NCI-H1092 treated with DMSO at 0.1 percent for 48 hours (cell line): ENCODE measurements at places on chromosomes 12 and 14.
A peak's percentile ranks its signal among the peaks of the same experiment; 100 is the strongest.

DNA sequence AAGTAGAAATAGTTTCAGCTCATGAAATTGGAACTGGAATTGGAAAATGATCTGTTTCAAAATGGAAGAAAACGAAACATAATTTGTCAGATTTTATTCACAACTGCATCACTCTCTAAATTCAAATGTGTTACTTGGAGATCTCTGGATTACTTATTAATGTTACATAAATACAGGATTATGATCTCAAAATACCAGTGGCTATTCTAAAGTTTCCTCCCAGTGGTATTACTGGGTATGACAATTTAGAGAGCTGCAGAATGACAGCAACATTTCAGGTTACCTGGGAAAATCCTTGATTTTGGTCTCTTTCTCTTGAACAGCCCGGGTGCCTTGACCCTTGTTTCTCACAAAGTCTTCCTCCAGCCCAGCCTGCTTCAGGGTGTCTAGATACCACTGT lies 14.2 kb downstream of the FAM161B start:
- no peak for DNase-seq

DNA sequence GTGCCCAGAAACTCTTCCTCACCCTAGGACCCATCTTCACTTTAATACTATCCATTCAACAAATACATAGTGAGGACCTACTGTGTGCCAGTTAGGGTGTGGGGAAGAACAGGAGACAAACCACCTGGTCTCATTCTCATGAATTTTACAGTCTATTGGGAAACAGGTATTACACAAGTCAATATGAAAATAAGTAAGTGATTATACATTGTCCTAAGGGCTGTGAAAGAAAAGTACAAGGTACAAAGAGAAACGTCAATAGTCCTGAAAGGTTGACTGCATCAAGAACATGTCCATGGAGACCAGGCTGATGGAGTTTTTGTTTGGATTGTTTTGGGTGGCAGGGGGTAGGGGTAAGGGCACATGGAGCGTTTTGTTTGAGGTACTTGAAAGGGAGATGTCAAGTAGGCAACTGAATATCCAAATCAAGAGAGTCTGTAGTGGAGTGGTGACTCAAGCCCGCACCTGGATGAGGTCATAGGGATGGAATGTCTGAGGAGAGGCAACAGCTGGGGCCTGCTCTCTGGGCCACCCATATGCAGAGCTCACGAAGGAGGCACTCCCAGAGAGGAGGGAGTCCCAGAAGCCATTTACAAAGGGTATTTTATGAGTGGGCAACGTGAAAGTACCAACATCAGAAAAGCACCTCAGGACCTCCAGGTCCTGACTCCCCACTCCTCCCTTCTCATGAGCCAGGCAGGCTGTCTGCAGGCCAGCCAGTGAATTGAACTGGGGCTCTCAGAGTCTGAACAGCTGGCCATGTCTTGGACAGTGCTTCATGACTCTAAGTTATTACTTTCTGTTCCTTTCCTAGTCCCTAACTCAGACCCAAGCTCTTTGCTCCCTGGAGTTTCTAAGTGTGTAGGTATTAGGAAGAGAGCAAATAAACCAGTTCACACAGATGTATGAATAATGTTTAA lies 272.0 kb downstream of the ZFP36L1 start:
- DNase-seq, result no peak

DNA sequence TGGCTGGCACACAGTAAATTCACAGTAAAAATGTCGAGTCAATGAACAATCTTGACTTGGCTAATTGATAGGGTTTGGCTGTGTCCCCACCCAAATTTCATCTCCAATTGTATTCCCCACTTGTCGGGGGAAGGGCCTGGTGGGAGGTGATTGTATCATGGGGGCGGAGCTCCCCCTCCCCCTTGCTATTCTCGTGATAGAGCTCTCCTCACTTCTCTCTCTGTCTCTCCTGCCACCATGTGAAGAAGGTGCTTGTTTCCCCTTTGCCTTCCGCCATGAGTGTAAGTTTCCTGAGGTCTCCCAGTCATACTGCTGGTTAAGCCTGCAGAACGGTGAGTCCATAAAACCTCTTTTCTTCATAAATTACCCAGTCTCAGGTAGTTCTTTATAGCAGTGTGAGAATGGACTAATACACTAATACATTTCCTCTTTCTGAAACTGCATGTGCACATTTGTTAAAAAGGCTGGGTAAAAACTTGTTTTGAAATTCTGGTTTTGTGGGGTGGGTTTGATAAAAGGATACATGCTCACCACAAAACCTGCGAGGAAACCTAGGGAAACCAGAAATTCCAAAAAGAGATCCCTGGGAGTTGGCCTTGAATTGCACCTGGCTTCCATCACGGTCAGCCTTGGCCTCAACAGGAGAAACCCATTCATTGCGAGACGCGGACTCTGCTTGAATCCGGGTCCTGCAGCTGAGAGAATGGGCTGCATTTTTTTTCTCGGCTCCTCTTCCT lies 16.2 kb upstream of the MYL2 start:
- no peak for DNase-seq

DNA sequence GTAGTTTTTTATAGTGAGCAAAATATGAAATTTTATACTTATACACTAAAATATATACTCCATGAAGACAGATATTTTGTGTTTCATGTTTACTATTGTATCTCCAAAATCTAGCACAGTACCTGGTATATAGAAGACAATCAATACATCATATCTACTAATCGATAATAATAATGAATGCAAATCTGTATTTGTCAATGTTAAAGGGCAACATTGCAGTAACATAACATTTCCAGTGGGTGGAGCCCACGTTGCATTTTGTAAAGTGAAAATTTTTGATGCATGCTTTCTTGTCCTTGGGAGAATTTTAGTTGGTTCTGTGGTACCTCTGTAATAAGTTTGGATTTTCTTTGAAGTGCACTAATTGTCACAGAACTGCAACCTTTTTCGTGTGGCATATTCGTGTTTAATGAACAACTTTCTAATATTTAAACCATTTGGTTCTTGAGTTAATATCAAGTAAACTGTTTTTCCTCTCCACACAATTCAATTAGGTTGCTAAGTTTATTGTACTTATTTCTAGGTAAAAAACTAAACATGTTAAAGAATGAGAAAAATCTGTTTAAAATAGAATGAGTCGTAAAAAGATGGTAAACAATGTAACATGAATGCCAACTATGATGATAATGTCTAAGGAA lies 47.4 kb downstream of the AVPR1A start:
- DNase-seq, result peak; percentile 18

GRCh38 chr14:25041484-25041883 lies 8.5 kb downstream of the STXBP6 start:
- no peak for DNase-seq

DNA sequence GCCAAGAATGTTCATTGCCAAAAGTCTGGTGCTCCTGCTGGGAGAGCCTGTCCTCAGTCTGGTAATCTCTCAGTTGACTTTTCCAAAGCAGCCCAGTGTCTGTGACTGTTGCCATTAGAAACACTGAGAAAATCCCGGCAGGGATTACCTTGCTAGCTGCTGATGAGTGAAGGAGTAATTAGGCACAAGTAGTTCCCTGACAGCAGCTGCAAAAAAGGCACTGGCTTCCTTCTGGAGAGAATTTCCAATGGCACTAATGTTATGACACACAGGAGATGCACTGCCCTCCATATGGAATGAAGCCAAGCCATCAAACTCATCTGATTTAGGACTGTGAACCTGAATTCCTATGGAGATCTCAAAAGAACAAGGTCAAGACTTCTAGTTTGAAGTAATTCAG lies 1321.2 kb upstream of the SEL1L start:
- no peak for DNase-seq

GRCh38 chr12:110850762-110851161 lies 4.0 kb downstream of the CCDC63 start:
- DNase-seq, result no peak

DNA sequence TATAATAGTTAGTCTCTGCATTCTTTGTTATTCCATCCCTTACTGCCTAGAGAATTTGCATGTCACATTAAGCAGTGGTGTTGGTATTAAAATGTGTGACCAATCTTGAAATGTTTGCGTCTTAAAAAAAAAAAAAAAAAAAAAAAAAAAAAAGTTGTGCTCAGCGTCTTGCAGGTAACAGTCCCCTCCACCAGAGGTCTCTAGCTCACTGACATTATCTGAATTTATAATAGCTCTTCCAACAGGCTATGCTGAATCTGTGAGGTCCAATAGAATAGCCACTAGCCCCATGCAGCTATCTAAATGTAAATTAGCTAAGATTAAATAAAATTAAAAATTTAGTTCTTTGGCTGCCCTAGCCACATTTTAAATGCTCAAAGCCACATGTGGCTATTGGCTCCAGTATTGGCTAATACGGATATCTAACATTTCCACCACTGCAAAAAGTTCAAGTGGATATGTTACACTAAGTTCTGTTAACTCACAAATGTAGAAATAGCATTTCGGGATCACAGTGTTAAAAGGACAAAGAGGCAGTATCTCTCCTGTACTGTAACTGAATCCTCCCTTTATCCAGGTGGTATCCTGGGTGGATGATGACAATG lies 28.7 kb downstream of the NKX2-8 start:
- DNase-seq, result peak; percentile 84

DNA sequence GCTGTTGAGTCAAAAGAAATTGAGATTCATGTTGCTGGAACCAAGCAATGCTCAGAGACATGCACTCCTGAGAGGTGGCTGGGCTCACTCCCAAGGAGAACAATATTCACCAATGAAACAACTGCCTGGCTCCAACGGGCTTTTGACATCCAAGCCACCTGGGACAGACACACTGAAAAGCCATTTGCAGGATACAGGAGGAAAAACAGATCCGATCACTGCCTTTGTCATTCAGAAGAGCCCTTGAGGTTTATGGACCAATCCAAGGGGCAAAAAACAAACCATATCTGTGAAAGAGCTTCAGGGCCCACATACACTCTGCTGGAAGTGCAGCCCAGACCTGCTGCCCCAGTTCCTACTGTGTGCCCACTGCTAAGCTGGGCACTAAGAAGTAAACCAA lies 277.5 kb downstream of the NUAK1 start:
- peak; percentile 81 for DNase-seq

DNA sequence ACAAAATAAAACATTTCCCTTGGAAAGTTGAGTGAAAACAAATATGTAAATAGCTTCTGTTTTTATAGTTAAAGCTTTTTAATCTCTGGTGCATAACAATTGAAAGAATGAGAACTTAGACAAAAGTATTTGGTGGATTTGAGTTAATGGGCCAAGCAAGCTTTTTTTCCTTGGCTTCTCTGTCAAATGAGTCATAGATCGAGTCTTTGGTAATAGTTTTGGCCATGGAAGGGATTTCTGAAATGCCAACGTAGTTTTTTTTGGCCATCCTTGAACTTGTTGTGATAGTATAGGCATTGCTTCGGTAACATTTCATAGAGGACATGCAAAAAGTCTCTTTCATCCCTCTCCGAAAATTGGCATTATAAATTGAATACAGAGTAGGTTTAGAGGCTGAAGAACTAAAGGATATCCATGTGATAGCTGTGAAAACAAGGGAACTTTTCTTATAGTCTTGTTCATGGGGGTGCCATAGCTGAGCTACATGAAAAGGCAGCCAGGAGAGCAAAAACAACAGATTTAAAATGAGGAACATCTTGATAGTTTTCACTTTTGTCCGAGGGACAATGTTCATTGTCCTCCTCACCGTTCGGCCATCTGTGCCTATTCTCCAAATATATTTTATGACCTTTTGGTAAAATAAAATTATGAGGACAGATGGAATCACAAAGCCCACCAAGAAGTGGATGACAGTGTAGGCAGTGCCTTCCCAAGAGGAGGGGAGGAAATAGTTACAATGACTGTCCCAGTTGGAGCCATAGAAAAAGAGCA lies 34.7 kb downstream of the GPR19 start:
- DNase-seq, result no peak

DNA sequence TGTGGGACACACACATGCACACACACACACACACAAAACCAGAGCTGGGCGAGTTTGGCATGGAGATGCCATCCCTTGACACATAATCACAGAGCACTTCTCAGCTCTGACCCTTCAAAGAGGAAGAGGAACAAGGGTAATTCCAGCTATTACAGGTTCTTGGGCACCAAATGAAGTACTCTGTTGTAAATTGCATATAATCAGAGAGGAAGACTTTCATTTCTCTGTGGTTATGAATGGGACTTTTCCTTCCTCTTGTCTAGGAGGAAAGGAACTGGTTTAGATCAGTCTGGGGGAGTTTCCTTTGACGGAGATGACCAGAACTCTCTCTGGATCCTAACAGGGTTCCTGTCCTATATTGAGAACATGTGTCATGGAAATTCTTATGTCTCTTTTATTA lies 26.4 kb upstream of the FGF6 start:
- DNase-seq, result no peak

GRCh38 chr12:79397609-79398008 lies 293.2 kb downstream of the PAWR start:
- DNase-seq, result no peak

- no peak for DNase-seq
These were observed 24.9 kb downstream of the AEBP2 start for GRCh38 chr12:19464192-19464580.

DNA sequence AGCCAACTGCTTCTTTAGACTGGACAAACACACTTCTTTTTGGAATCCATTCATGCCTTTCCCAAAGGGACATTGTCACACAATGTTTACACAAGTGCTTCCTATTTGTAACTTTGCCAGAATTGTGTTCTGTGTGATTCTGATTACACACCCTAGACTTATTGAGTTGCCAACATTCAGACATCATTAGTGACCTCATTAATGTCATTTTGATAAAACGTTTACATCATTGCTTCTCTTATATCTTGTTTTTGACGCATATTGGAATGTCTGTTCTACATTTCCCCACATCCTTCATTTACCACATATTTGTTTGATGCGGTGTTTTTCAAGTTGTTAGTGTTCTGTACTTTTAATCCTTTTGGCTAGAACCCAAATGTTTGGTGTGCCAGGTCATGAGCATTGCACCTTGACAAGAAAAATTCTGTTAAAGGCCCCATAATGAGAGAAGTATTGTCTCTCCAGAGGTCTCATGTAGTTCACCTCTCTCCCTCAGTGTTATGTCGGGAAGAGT lies 305.5 kb downstream of the AEBP2 start:
- peak; percentile 38 for DNase-seq

GRCh38 chr14:67365476-67365875 lies 5.3 kb downstream of the EIF2S1 start:
- no peak for DNase-seq

DNA sequence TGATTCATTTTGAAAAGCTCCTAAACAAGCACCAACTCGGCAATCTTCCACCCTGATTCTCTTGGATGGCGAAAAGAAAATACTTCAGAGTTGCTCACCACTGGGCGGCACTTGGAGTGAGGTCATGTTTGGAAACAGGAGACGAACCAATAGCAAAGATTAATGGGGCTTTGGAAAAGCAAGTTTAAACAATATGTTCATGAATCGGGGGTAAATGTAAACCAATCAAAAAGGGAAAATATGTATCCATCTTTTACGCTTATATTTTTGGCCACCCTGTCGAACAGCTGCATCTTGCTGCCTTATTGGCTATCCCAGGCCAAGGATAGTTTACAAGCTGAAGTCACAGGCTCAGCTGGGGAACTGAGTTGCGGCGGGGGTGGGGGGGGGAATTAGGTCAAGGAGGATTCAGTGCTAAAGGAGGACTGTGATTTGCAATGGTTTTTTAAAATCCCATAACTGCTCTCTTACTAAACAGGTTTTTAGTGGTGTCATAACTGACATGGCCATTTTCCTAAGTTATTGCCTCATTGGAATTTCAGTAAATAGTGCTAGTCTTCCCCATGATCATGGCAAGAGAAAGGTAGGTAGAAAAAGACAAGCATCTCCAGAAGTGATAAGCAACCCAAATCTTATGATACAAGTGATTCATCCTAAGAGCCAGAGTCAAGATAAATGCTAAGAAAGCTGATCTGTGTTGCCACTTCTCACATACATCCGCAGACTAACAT lies 210.6 kb downstream of the PHLDA1 start:
- DNase-seq, result no peak

- no peak for DNase-seq
These were observed 333.2 kb upstream of the MDGA2 start for GRCh38 chr14:48008646-48009045.

GRCh38 chr14:75254901-75255584 lies 23.6 kb upstream of the FOS start:
- no peak for DNase-seq
